ENCODE measurements at places on chromosomes 6 and 20.

DNA sequence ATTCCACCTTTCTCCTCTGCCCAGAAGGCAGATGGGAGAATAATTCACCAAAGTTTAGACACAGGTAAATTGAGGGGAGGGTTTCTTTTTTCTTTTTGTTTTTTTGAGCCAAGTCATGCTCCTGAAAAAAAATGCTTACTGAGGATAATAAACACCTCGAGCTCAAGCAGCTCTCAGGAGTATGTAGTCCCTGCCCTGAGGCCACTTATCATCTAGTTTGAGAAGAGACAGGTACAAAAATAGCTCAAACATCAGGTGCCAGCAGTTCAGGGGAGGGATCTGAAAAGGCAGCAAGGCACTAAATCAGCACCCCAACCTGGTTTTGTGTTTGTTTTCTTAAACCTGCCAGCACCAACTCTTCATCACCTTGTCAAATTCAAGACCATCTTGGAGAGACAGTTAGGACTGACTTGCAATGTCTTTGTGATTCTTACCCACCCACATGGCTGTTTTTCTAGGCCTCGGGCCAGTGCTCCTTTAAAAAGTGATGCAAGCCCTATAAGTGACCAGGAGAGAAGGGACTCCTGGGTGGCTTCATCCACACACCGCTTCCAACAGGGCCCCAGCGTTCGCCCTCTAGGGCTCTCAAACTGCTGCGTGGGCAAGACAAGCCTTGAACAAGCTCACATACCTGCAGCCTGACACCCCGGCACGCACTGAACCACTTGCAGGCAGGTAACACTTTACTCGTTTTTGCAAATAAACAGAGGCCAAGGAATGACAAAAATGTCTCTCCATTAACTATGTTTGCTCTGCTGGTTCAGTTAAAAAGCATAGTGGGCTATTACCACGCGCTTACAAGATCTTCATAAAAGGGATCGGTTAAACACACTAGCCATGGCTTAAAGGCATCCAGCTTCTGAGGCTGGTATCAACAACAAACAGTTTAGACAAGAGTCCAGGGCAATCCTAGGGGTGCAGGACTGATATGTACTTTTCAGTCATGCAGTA lies 13.9 kb downstream of the JAG1 start:
- DNase-seq = no peak

- DNase-seq = no peak
Observed at GRCh38 chr6:13383328-13384163, 55.2 kb upstream of the TBC1D7 start.

- no peak for DNase-seq
Observed at GRCh38 chr6:108165714-108166663, at the start of gene NR2E1. Gene NR2E1, plus strand, starts transcription at chr6:108166022. Its CDS starts 744 bp downstream, at chr6:108166766.

- no peak for DNase-seq
Observed at GRCh38 chr6:114284281-114284680, 58.5 kb downstream of the HS3ST5 start.

- no peak for DNase-seq
Observed at GRCh38 chr6:4606821-4607704, 169.1 kb upstream of the CDYL start.

GRCh38 chr6:127518191-127518709 lies 885 bp downstream of the MTCL3 start:
- DNase-seq = no peak

All from left renal cortex interstitium (tissue), 4 donors.